ENCODE measurements at places on chromosomes 4 and X.

DNA sequence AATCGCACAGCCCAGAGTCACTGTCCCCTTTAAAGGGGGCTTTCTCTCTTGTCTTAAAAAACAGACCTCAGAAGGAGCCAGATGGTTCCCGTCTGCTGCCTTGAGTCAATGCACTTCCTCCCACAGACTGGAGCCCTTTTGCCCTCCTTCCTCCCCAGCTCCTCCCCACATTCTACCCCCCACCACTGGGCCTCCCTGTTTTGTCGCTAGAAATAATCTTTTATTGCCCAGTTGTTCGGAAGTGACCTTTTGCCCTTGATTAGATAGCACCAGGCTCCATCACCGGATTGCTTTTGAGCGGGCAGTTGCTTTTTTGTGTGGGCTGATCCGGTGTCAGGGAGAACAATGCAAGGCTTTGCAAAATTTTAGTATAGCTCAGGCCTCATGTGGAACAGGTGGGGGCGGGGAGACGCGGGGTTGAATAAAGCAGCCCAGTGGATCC lies 47.7 kb downstream of the SPRY1 start:
- DNase-seq = no peak

DNA sequence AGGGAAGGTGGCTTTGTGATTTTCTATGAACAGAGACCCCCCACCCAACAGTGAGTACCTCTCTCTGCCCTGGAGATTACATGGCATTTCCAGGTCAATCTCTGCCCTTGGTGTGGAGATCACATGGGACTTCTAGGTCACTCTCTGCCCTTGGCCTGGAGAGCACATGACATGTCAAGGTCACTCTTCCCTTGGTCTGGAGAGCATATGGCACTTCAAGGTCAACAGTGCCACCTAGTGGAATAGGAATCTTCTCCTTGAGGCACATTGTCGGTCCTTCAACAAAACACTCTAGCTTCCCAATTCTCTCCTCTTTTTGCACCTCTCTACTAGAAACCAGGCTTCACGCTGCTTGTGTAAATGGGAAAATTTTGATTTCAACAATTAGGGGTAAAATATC lies 66.2 kb upstream of the TACR3 start:
- DNase-seq = peak; percentile 53

- no peak for DNase-seq
Measured at GRCh38 chrX:110276778-110277177, 41.1 kb downstream of the AMMECR1 start.

DNA sequence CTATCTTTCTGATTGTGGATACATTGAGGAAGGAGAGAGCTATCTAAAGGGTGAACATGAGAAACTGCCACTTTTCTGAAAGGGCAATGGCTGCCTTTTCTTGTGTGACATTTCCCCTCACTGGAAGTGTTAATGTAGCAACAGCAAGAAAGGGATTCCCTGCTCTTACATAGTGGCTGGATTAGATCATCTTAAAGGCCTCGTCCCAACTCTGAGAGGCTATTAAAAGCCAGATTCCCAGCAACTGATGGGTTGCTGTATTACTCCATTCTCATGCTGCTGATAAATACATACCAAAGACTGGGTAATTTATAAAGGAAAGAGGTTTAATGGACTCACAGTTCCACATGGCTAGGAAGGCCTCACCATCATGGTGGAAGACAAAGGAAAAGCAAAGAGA lies 33.7 kb upstream of the ADH7 start:
- DNase-seq = no peak

DNA sequence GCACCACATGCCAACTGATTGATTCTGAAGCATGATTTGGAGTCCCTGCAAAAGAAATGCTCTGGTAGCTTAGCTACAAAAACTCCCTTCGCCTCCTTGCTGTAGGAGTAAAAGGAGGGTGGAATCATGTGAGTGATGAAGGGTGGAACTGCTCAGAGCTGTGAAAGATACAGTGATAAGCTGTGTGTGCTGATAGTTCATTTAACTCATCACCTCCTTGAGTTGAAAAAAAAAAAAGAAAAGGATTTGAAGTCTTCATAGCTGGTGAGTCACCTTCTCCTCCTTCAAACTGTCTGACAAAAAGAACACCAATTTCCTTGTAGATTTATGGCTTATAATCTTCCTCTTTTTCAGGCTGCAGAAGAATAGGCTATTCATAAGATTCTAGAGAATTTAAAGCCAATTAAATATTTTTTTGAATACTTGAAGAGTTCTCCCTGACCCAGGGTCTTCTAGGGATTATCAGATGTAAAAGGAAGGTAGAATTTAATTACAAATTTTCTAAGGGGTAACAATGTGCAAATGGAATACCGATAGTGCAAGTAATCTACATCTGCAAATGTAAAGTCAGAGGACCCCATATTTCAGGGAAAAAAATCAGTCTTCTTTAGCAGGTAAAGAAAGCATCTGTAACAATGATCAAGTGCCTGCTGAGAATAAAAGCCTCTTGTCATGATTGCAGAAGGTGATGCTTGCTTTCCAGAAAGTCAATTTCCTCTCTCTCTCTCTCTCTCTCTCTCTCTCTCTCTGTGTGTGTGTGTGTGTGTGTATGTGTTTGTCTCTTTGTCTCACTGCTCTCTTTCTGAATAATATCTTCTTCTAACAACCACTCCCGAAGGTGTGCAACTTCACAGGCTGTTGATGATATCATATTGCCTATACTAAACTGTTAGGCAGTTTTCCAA lies 208.8 kb upstream of the VEGFC start:
- peak; percentile 46 for DNase-seq

Data from A549 (cell line).